ENCODE measurements at places on chromosomes 3 and 15.
A peak's percentile ranks its signal among the peaks of the same experiment; 100 is the strongest.

DNA sequence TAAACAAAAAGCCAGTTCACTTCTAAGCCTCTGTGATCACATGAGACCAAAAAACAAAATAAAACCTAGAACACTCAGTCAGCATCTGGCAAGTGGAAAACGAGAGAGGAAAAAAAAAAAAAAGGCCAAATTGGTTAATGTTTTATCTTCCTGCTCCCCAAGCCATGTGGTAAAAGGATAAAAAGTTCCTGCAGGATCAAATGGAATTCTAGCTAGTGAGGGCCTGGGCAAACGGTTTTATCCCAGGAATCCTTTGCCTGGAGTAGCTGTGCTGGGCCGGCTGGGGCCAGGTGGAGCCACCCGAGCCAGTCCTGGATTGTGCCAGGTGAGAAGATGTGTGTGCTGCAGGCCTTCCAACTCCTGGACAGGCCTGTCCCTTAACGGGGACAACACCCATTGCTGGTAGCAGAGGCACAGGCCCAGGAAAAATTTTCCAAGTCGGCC lies 13.2 kb downstream of the SMAD6 start:
- DNase-seq: no peak

GRCh38 chr3:66998904-66999235 lies 763 bp downstream of the KBTBD8 start:
- DNase-seq: no peak

- peak; percentile 12 for DNase-seq
Observed at GRCh38 chr3:130895690-130896488, 2.0 kb downstream of the ATP2C1 start.

DNA sequence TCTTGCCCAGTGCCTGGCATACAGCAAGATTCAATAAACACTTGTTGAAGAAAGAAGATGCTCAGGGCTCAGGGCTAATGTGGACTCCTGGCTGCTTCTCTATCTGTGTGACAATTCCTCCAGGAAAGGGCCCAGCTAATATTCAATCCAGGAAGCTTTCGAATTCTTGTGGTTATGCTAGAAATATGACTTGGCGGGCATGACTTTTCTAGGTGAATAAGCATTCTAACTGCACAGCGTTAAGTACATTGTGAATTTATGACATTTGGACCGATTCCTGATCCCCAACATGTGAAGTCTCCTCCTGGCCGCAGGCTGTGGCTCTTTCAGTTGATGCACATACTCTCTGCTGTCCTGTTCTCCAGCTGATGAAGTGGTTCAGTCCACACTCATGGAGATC lies 117.0 kb downstream of the IMPG2 start:
- peak; percentile 18 for DNase-seq

- DNase-seq: no peak
Observed at GRCh38 chr3:141150931-141151330, 80.7 kb upstream of the PXYLP1 start.

GRCh38 chr15:82056958-82057823 lies 11.4 kb upstream of the MEX3B start:
- no peak for DNase-seq

DNA sequence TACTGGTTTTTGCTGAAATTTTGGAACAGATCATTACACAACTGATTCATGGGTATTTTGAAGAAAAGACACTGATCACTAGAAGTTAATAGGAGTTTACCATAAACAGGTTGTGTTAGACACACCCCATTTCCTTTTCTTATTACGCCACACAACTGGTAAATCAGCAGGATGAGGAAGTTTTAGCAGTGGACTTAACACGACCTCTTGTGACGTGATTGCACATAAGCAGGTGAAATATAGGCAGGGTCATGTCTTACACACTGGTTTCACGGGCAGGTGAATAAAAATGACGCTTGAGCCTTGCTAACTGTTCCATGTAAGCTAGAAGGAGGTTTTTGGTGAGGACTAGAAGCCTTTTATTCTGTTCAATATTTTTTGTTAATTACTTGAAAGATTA lies 27.1 kb upstream of the TPRG1 start:
- no peak for DNase-seq

DNA sequence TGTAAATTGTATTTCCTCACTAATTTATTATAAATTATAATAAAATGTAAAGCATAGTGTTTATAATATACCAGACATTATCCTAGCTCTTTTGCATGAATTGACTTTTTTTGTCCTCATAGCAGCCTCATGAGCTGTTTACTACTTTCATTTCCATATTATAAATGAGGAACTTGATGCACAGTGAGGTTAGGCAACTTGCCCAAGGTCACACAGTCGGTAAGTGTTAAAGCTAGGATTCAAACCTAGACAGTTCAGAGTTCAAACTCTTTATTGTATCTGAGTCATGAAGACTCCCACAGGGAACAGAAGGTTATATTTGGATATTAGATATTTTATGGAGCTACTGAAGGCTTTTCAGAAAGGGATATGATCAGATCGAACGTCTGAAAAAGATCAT lies 322.2 kb upstream of the SATB1 start:
- no peak for DNase-seq

DNA sequence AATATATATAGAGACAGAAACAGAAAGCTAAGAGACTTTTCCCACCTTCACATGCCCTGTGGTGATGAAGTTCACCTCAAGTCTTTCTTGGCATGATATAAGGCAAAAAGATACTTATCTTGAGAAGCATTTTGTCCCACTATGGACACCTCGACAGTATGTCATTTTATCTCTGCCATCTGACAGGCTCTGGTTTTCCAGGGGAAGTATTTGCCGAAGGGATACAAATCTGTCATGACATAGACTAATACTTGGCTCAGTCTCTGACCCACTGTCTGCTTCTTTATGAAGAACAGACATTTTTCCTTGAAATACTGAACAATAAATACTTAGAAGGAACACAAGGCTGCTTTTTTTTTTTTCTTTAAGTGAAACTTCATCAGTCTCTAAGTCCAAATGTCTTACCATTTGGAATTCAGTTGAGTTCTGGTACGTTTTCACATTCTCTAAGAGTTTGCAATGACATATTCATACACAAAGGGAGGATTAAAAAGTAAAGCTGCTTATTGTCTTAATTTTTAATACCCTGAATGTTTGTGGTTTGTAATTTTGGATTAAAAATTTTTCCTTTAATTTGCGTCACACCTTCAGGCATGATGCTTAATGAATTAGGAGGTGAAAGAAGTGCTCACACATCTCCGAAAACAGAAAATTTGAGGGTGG lies 87.8 kb upstream of the LMOD3 start:
- no peak for DNase-seq

GRCh38 chr3:108127301-108127988 lies 36.6 kb upstream of the CD47 start:
- DNase-seq: no peak

DNA sequence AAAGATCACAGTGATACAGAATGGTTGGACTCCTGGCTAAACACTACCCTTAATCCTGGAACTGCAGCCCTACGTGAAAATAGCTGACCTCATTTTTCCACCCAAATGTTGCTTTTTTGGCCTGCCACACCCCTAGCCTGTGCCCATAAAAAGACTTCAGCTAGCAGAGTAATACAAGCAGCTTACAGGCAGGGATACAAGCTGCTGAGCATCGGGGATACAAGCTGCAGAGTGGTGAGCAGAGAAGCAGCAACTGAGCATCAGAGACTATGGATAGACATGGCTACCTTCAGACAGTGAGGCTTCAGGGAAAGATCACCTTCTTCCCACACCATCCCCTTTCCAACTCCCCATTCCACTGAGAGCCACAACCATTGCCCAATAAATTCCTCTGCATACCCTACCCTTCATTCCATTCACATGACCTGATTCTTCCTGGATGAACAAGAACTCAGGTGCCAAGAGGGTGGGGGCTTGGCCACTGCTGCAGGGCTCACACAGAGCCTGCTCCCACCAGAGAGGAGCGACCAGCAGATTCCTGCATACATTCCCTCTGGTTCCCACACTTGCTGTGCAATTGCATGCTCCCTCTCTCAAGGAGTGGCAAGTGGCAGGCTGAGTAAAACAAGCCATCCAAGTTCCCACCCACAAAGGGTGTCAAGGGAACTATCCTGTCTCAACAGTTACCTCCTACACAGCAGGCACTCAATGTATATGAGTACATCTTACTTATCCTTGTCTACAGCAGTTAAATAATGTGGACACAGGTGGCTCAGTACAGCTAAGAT lies 217.5 kb downstream of the ALCAM start:
- DNase-seq: no peak

All from brain microvascular endothelial cell (primary cell).